ENCODE measurements at places on chromosomes 4 and X. TPM values are rescaled to one million over a fixed set of nuclear protein-coding genes. Genes with fewer than 3 reads are reported as not detected.

PHKA1 gene
- total RNA-seq, result 4.7 TPM

CSN1S1 gene
- not detected for total RNA-seq

NR0B1 gene
- total RNA-seq, result 0.31 TPM

TKTL1 gene
- total RNA-seq, result 1.9 TPM

KCND1 gene
- total RNA-seq, result 0.63 TPM
